Gastroesophageal sphincter (tissue), 4 donors: ENCODE measurements at places on chromosomes 2 and 18. TPM values are rescaled to one million over a fixed set of nuclear protein-coding genes. Genes with fewer than 3 reads are reported as not detected.

Gene TMEM131
- 32.0 TPM for total RNA-seq

Gene DCAF17
- 17.5 TPM for total RNA-seq

Gene CROCC2
- not detected for total RNA-seq

Gene GNAL
- total RNA-seq: 15.5 TPM

Gene NEB
- 0.47 TPM for total RNA-seq

Gene CDH19
- total RNA-seq: 37.0 TPM

Gene EMILIN1
- 94.1 TPM for total RNA-seq

Gene UGT1A4
- total RNA-seq: 0.13 TPM

Gene CDH7
- not detected for total RNA-seq

Gene FBXO15
- total RNA-seq: not detected

Gene CCL20
- not detected for total RNA-seq

Gene TBR1
- not detected for total RNA-seq

Gene DSG4
- total RNA-seq: not detected

Gene UBXN4
- 41.0 TPM for total RNA-seq

Gene RSAD2
- 5.3 TPM for total RNA-seq

Gene POTEI
- not detected for total RNA-seq

Gene SERPINB3
- 0.35 TPM for total RNA-seq

Gene ITGA4
- total RNA-seq: 3.3 TPM

Gene PLCD4
- total RNA-seq: 1.6 TPM

Gene FOXI3
- total RNA-seq: not detected

Gene BMP10
- total RNA-seq: not detected

Gene TFCP2L1
- 5.7 TPM for total RNA-seq

Gene AGBL5
- total RNA-seq: 26.0 TPM

Gene RAB27B
- total RNA-seq: 0.58 TPM

Gene CERS6
- 56.9 TPM for total RNA-seq

Gene CXCR2
- total RNA-seq: not detected

Gene PLB1
- total RNA-seq: 3.0 TPM

Gene MEP1B
- not detected for total RNA-seq

Gene MAP3K19
- not detected for total RNA-seq

Gene PKDCC
- 194 TPM for total RNA-seq

Gene PLCL1
- total RNA-seq: 89.2 TPM

Gene ATRAID
- total RNA-seq: 128 TPM

Gene KHK
- total RNA-seq: 2.5 TPM

Gene MYOM1
- 16.4 TPM for total RNA-seq

Gene ZBTB14
- total RNA-seq: 34.4 TPM

Gene KIF1A
- total RNA-seq: 2.2 TPM

Gene FLACC1
- total RNA-seq: 3.5 TPM

Gene UGT1A10
- total RNA-seq: 1.0 TPM

Gene PPP1R7
- 72.4 TPM for total RNA-seq

Gene RNASEH1
- total RNA-seq: 28.1 TPM

Gene ACVR1C
- 1.1 TPM for total RNA-seq

Gene ERFE
- 0.35 TPM for total RNA-seq

Gene COL4A3
- total RNA-seq: 5.3 TPM

Gene CD207
- total RNA-seq: not detected

Gene SOX11
- total RNA-seq: 0.94 TPM

Gene SIX3
- not detected for total RNA-seq

Gene SERPINE2
- 15.3 TPM for total RNA-seq

Gene COLEC12
- 40.0 TPM for total RNA-seq

Gene IL36RN
- not detected for total RNA-seq
